Left forelimb (tissue), 1 donor: ENCODE measurements at places on chromosomes 12 and 14.

GRCh38 chr12:106254724-106255123 is 6.9 kb upstream of the CKAP4 start:
- DNase-seq: no peak

DNA sequence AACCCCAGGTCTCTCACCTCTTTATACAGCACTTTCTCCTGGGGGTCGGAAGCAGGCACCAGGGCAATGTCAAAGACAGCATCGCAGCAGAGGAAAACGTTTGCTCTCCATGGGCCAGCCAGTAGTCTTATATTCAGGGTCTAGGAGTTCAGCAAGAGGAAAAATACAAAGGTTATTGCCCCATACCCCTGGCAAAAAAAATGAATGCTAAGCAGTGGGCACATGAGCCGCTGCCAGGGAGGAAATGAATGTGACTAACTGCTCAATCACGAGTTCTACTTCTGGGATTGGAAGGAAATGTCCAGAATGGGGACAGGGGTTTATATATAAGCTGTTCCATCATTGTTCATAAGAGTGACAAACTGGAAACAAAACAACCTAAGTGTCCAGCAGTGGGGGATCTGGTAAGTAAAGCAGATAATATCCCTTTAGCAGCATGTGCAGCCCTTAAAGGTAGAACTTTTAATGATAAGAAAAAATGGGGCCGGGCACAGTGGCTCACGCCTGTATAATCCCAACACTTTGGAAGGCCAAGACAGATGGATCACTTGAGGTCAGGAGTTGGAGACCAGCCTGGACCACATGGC is 53.8 kb downstream of the PHETA1 start:
- no peak for DNase-seq

DNA sequence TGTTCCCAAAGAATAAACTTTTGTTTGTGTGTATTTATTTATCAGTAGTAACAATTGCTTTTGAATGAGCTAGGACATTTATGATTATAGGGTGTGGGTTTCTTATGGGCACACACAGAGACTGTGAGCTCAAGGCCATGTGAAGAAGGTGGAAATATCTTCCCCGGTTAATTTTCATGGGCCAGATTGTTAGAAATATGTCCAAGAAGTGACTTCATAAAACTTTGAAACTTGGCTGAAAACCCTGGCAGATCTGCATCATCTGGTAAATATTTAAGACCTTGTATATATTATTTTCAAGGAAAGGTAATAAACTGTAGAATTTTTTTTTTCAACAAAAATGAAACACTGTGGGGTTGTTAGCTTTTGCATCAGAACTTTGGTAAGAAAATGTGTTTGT is 53.5 kb upstream of the RNU6-8 start:
- DNase-seq: no peak

GRCh38 chr14:54922598-54922997 is 20.0 kb upstream of the GCH1 start:
- no peak for DNase-seq

DNA sequence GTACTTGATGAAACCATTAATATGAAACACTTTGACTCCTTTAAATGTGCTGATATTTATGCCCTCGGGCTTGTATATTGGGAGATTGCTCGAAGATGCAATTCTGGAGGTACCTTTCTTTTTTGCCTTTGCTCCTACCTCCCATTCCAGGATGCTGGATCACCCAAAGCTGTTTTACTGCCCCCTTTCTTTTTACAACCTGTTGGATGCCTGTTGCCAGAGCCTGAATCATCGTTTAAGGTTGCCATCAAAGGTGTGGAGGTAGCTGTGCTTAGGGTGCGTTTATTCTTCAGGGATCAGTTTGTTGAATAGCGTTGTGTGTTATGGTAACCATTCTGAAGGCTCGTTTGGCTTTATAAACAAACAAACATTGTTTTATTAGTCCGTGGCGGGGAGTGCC is 19.9 kb upstream of the TAMALIN start:
- no peak for DNase-seq

GRCh38 chr12:31574803-31575575 is 15.9 kb downstream of the DENND5B start:
- DNase-seq: no peak

- DNase-seq: no peak
Measured at GRCh38 chr14:74599946-74600345, 12.1 kb downstream of the LTBP2 start.

GRCh38 chr12:107983756-107984472 is 145.2 kb upstream of the WSCD2 start:
- DNase-seq: no peak

DNA sequence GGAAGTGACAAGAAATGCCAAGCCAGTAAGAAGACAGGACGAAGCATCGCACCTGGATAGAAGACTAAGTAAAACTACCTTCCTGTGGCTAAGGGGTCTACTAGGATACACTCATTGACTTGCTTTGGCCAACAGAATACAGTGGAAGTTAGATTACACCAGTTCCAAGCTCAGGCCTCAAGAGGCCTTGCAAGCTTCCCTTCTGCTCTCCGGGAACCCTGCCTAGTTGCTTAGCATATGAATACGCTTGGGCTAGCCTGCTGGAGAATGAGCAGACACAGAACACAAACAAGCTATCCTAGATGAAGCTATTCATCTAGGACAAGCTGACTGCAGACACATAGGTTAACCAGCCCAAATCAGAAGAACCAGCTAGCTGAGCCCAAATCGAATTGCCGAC is 97.0 kb downstream of the DPF3 start:
- no peak for DNase-seq

DNA sequence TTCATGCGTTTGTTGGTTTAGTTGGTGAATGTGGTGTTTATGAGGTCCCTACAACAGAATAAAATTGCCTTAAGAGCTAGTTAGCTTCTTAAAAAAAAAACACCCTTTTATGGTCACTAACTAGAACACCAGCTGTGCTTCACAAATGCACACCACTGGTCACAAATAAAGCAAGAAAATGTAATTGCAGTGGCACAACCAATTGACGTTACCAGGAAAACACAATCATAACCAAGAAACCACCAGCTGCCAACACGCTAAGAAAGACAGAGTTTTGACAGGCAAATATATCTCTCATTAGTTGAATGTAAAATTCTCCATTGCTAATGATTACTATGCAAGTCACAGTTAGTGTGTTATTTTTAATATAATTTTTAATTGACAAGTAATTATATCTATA is 389.9 kb downstream of the ADAMTS20 start:
- DNase-seq: no peak

- no peak for DNase-seq
Measured at GRCh38 chr12:70154087-70154638, 89.1 kb upstream of the CNOT2 start.

DNA sequence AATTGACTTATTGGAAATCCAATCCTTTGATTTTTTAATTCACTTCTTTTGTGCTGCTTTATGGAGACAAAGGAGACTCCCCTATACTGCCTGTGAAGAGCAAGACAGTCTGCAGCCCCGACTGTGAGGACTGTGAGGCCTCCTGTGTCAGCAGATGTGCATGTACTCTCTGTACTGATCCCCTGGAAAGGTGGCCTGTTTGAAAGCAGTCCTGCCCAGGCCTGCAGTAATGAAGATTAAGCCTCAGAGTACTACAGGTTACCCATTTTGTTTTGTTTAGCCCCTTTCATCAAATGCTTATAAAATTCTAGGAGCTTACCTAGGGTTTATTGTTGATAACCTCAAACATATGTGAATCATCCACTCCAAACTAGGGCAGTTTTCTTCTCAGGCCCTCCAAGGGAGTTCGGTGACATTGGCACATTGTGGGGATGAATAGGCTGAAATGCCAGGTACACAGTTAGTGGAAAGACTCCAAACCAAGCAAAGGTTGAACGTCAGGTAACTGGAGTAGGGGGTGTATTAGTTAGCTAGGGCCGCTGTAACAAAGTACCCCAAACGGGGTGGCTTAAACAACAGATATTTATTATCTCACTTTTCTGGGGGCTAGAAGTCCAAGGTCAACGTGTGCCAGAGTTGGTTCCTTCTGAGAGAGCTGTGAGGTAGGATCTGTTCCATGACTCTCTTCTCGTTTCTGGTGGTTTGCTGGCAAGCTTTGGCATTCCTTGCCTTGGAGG is 208.7 kb upstream of the BCL2L14 start:
- DNase-seq: no peak

DNA sequence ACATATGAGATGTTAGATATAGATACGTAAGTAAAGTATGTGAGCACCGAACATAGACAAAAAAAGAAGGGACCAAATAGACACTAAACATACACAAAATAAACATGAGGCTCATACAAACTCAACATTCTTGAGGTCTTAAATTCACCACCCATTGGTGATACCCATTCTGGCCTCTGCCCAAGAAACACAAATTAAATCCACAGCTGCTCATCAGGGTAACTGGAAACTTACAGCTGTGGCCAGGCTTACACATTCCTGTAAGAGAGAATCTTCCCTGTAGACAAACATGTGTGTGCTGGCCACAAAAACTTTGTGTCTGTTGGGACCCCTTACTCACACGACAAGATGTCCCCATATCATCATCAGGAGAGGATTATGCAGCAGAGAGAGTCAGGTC is 22.4 kb downstream of the MAGOHB start:
- DNase-seq: no peak

DNA sequence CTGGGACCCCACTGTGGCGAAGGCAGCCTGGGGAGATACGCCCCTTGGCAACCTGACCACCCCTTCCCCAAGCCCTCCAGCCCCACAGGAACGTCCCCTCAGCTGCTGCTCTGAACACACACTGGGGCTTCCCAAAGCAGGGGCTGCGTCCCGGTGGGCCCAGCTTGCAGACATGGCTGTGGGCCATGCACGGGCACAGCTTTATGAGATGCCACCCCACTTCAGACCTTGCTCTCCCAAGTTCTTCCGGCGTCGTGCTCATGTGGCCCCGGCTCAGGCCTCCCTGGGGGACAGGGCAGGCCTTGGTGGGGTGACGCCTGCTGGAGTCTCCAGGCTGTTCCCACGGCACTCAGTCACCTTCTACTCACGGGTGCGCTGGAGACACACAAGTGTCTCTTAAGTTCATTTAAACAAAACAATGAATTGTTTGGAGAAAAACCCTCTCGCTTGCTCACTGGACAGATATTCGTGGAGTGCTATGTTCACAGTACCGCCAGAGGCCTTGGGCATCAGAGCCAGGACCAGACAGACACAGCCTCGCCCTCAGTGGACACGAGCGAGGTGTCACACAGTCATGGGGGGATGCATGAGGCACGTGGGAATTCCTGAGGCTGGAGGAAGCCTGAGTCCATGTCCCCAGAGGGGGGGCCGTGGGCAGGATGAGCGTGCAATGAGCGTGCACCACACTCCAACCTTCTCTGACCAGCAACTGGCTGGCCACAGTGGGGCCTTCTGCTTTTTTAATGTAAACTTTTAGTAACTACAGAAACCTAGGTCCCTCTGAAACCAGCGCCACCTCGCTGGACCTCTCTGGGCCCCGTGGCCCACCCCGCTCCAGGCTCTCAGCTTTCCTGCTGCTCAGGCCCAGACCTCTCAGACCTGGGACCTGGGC is 4.3 kb downstream of the GALNT9 start:
- no peak for DNase-seq

- DNase-seq: no peak
Measured at GRCh38 chr12:106249411-106250135, 1.8 kb upstream of the CKAP4 start.

DNA sequence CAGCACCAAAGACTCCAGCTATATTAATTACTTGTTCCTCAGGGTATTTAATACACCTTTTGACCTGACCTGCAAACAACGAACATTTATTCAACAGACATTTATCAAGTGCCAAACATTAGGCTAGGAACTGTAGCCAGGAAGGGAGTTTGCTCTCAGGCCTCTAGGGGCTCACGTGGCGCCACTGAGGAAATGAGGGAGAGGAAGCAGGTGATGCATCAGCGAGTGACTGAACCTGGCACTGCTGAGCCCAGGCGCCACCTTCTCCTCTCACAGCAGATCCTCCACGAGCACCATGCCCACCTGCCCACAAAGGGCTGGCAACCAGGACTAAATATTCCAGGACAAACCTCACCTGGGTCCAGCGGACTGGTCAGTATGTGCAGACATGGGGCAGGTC is 50.2 kb downstream of the SETD3 start:
- no peak for DNase-seq

- DNase-seq: no peak
Measured at GRCh38 chr12:103273645-103274044, 222.1 kb downstream of the C12orf42 start.

GRCh38 chr12:83161456-83161855 is 474.8 kb downstream of the TMTC2 start:
- no peak for DNase-seq

DNA sequence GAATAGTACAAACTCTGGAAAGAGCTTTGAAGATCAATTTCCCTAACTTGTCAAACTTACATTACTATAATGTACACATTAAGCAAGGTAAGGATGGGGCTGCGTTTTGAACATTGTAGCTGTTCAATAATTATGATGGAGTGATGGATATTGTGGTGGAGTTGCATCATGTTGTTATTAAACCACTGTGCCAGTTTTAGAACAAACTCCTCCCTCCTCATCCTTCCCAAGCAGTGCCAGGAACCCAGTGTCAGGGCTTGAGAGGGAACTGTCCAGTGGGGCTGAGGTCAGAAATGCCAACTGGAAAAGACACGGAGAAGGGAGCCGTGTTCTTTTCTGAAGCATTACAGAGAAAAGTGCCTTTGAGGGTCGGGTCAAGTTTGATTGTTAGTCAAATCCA is 31.9 kb upstream of the PAPOLA start:
- DNase-seq: no peak

DNA sequence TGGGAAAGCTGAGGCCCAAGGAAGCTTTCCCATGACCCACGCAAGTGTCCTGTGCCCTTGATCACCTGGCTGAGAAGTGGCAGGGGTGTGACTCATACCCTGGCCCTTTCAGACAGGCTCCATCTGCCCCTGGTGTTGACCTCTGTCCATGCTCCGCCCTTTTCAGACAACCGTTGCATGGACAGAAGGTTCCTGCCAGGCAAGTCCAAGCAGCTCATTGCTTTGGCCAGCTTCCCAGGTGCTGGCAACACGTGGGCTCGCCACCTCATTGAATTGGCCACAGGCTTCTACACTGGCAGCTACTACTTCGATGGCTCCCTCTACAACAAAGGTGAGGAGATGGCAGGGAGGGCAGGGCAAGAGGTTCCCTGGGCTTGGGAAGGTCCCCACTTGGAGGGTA is 103.5 kb downstream of the WSCD2 start:
- DNase-seq: no peak

- DNase-seq: no peak
Measured at GRCh38 chr12:17383321-17383720, 706.7 kb downstream of the RERGL start.

DNA sequence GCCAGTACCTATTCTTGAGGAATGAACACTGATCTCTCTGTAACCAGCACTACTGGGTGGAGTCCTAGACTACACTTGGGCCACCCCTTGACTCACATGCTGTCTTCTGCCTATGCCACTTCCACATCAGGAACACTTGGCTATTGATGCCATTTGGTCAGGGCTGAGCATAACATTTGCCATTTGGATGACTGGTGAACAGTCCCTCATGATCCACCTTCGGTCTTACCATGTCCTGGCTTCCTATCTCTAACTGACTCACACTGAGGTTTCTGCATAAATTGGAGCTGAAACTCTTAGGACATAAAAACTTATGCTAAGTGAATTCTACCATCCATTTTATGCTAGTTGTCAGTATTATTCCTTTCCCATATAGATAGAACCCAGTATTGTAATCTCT is 91.7 kb upstream of the PELI2 start:
- no peak for DNase-seq

- DNase-seq: no peak
Measured at GRCh38 chr14:79652513-79653307, 558.6 kb downstream of the DIO2 start.
